ENCODE measurements at places on chromosomes 11 and 22. TPM values are rescaled to one million over a fixed set of nuclear protein-coding genes. Genes with fewer than 3 reads are reported as not detected.

DNA sequence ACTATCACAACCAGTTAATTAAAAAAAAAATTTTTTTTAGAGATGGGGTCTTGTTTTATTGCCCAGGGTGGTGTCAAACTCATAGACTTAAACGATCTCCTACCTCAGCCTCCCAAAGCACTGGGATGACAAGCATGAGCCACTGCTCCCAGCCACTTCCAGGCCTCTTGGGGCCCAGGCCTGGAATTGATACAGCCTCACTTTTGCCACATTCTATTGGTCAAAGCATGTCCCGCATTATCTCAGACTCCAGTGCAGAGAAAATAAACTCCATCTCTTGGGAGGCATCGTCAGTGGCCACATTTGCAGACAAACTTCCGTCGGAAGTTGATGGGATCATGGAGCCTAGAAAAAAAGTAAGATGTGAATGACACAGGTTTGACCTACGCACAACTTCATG lies 9.4 kb upstream of the RASD2 start:
- H3K4me3 ChIP-seq, result no peak overlapping the region
- H3K36me3 ChIP-seq, result no peaks in the 10 kb centered on the region
- H3K4me1 ChIP-seq, result peaks cover 7% of the 10 kb centered on the region
- H3K27ac ChIP-seq, result no peak overlapping the region
- no peaks in the 10 kb centered on the region for H3K27me3 ChIP-seq
- no peak for DNase-seq

DNA sequence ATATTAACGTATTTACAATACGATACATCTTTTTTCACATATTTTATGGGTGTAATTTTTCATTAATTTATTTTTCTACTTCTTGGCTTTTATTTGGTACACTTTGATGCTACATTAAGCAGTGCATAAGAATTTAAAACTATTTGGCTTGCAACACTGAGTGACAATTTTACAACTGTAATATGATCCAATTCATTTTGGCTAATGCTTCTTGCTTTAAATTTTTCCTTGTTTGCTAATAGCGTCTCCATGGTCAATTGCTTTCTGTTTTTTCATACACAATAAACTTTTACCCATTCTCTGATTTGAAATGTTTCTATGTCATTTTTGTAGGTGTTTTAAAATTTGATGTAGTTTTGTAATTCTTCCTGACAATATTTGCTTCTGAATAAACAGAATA lies 773.2 kb downstream of the FAM181B start:
- no peak overlapping the region for H3K4me3 ChIP-seq
- H3K36me3 ChIP-seq, result no peaks in the 10 kb centered on the region
- H3K27ac ChIP-seq, result no peak overlapping the region

DNA sequence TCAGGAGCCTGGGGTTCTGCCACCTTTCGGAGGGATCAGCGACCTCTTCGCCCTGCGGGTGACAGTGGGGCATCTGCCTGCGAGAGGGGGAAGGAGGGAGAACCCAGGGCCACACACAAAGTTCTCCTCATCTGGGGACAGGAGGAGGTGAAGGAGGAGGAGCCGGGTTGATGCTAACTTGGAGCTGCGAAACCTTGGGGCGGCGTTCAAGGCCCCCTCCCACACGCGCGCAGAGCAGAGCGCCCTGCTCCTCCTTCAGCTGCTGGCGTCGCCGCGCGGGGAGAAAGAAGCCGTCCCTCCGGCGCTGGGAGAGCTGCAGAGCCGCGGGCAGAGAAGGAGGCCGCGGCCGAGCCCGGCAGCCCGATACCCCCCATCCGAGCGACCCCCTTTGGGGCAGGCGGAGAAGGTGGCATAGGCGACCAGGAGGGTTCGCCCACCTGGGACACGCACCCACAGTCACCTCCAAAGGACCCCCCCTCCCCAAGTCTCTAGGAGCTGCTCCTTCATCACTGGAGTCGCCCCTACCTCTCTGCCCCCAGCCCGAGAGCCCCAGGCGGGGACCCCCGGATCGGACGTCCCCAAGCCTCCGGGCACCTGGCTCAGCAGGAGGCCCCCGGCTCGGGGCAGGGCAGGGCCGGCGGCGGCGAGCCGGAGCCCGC lies at the start of gene RASD2:
TSS of gene RASD2 (plus strand) at position 237 of the 659 bp plus-strand sequence. CDS start 5,979 bp downstream, outside the sequence.
- peaks cover 21% of the 10 kb centered on the region for H3K4me1 ChIP-seq
- peak within 1 kb of the TSS; percentile 52 for H3K4me3 ChIP-seq
- DNase-seq, result no peak
- H3K27me3 ChIP-seq, result no peaks in the 10 kb centered on the region

GRCh38 chr11:3171931-3172560 lies 6.9 kb upstream of the OSBPL5 start:
- H3K36me3 ChIP-seq, result no peaks in the 10 kb centered on the region
- no peaks in the 10 kb centered on the region for H3K27me3 ChIP-seq
- H3K4me1 ChIP-seq, result no peaks in the 10 kb centered on the region

OR51B2 gene
- polyA plus RNA-seq, result not detected

- H3K4me3 ChIP-seq, result no peak overlapping the region
- DNase-seq, result no peak
- peaks cover 13% of the 10 kb centered on the region for H3K27me3 ChIP-seq
These were observed 2.3 kb upstream of the PVALB start for GRCh38 chr22:36819112-36819511.

GRCh38 chr11:126978911-126979310 lies 21.7 kb downstream of the KIRREL3 start:
- no peak overlapping the region for H3K4me3 ChIP-seq
- no peaks in the 10 kb centered on the region for H3K27me3 ChIP-seq
- H3K27ac ChIP-seq, result no peak overlapping the region
- no peak for DNase-seq
- H3K4me1 ChIP-seq, result no peaks in the 10 kb centered on the region

- no peak for DNase-seq
- no peak overlapping the region for H3K27ac ChIP-seq
- H3K36me3 ChIP-seq, result no peaks in the 10 kb centered on the region
- no peaks in the 10 kb centered on the region for H3K4me1 ChIP-seq
- peaks cover 3% of the 10 kb centered on the region for H3K27me3 ChIP-seq
- H3K4me3 ChIP-seq, result no peak overlapping the region
These were observed 97.0 kb downstream of the BRD1 start for GRCh38 chr22:49730656-49731055.

DNA sequence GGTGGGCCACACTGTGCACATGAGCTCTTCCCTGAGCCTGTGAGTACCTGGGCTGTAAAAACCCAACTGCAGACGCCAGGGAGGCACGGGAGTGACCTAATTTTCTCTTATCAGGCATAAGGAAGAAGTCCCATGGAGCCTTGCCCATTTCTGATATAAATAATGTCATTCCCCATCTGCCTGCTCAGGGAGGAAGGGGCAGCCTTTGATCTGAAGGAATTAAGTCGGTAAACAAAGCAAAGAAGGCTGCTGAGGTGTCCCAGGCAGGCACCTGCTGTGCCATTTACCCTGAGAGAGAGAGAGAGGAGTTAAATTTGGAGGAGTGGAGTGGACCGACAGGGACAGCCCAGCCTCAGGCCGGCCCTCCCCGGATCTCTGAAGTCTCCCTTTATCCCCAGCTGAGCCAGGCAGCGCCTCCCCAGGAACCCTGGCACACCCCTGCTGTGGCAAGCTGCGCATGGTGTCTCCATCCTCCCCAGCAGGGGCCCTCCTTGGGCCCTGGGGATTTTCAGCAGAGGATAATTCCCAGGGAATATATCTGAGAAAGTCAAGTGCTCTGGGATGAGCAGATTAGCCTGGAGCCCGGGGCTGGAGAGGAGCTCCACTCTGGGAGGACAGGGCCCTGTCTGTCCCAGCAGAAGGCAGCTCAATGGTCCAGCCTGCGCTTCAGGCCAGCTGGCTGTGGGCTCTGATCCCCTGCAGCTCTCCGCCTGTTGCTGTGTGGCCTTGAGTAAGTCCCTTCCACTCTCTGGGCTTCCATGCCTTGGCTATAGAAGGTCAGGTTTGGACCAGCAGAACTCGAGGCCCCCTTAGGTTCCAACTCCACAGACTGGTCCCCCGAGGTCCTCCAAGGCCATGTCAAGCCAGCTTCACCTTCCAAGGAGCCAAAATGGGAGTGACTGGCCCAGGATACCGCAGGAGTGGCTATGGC lies 17.5 kb upstream of the CABP7 start:
- no peak overlapping the region for H3K4me3 ChIP-seq
- DNase-seq, result no peak
- no peaks in the 10 kb centered on the region for H3K4me1 ChIP-seq
- no peak overlapping the region for H3K27ac ChIP-seq
- H3K27me3 ChIP-seq, result no peaks in the 10 kb centered on the region

All from liver (tissue), 10 donors.